ENCODE measurements at places on chromosomes 13 and 19.

GRCh38 chr13:94658926-94659597 lies 53.3 kb downstream of the SOX21 start:
- DNase-seq, result no peak

DNA sequence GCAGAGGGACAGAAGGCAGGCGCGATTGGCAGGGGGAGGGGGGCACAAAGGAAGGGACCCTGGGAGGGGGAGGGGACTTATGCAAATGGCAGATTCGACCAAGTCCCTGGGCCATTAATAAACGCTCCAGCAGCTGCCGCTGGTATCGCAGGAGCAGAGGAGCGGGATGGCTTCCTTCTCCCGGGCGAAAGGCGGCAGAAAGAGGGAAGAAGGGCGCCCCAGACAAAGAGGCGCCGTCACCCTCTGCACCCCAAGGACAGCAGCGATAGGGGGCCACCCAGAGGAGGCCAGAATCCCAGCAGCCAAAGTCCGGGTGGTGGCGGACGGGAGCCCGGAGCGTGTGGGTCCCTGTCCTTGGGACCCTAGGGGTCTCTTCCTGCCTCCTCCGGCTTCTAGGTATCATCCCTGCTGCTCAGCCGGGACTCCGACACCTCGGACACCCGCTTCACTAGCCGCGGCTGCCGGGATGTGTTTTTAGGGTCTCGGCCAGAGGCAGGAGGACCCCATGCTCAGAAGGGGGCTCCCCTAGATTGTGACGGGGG lies 1.9 kb downstream of the PTPRS start:
- no peak for DNase-seq

- DNase-seq, result no peak
Observed at GRCh38 chr13:109199280-109199679, 569.9 kb downstream of the MYO16 start.

DNA sequence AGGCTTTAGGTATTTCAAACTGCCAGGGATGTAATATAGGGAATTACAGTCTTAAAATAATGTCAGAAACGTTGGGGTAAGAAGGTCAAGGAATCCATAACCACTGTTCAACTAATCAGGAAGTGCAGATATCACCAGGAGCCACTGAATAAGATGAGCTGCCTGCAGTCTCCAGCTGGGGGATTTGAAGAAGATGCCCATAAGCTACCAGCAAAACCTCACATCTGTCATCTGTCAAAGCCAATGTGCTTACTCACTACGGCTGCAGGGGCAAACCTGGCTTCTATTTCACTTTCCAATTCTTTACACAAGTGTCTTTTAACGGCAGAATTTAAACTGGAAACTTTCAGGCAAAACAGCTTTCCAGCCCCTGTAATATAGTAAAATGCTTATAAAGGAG lies 1410.1 kb upstream of the ATXN8OS start:
- no peak for DNase-seq

GRCh38 chr13:39052944-39053343 lies 14.7 kb downstream of the NHLRC3 start:
- no peak for DNase-seq

DNA sequence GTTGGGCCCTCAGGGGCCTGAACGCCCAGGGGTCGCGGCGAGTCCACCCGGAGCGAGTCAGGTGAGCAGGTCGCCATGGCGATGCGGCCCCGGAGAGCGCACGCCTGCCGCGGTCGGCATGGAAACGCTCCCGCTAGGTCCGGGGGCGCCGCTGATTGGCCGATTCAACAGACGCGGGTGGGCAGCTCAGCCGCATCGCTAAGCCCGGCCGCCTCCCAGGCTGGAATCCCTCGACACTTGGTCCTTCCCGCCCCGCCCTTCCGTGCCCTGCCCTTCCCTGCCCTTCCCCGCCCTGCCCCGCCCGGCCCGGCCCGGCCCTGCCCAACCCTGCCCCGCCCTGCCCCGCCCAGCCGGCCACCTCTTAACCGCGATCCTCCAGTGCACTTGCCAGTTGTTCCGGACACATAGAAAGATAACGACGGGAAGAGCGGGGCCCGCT lies at the start of gene CCNA1:
Gene CCNA1, plus strand, starts transcription at position 390 of the 439 bp plus-strand sequence. CDS start 562 bp downstream, outside the sequence.
- peak; percentile 58 for DNase-seq

DNA sequence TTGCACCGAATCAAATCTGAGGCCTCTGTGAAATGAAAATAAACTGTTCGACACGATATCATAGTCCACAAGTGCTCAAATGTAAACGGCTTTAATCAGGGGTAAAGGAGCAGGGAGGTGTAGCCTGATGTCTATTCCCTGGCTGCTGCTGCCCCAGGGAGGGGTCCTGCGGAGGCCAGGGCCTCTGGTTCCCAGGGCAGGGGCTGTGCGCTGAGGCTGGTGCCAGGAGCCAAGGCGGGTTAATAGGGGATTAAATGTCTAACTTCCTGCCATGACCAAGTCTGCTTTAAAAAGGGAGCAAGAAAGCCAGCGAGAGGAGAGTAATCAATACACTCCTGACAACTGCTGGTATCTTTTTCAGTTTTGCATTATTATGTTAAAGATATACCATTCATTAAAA lies 59.4 kb downstream of the ZNF536 start:
- DNase-seq, result no peak

DNA sequence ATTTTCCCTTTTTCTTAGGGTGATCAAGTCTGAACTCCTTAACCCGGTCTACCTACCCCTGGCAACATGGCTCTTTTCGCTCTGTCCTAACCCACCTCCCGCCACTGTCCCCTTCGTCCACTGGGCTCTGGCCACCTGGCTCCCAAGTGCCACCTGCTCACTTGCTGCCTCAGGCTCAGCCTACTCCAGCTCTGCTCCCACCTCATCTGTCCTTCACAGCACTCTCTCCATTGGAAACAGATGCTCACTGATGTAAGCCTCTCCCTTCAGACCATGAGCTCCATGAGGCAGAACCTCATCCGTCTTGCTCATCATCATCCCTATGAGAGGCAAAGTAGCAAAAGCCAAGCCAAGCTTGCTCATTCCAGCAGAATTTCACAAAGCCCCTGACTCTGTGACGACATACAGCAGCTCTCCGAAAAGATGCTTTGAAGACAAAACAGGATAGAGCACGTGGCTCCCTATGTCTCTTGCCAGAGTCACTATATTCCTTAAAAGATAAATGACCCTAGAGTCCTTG lies 35.3 kb upstream of the AMER2 start:
- DNase-seq, result no peak

GRCh38 chr19:13782537-13782936 lies 8.3 kb downstream of the C19orf53 start:
- no peak for DNase-seq

- DNase-seq, result no peak
Observed at GRCh38 chr19:32294871-32295438, 50.5 kb upstream of the ZNF507 start.

DNA sequence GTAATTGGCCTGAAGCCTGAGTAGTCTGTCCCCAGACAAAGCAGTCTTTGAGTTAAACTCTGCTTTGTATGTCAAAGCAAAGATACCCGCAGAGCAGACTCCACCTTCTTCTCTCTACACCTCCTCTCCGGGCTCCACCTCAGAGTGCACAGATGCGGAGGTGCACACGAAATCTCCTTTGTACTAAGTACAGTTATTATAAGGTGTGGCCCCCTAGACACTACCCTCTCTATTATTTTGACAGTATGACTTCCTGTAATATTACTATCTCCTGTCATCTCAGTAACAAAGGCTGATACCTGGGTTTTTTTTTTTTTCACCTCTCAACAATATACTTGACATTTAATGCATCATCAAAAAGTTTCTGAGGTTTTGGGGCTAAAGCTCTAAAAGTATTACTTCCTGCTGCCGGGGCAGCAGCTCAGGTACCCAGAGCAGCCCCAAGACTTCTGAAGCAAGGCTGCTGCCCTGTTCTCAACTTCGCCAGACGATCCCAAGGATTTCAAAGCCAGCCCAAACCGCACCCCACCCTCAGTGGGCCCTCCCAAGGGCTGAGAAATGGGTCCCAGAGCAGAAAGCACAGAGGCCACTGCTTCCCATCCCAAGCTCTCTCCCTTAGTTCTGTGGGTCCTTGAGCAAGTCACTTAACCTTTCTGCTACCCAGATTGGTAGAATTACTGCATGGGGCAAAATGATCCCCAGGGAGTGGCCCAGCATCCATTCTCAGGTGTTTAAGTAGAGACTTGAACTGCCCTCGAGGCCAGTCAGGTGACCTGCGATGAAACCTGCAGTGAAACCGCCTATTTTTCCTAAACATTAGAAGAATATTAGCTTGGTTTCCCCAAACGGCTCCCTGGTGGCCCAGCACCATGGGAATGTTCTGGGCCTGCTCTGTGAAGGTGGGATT lies 180.6 kb downstream of the FOXO1 start:
- no peak for DNase-seq

DNA sequence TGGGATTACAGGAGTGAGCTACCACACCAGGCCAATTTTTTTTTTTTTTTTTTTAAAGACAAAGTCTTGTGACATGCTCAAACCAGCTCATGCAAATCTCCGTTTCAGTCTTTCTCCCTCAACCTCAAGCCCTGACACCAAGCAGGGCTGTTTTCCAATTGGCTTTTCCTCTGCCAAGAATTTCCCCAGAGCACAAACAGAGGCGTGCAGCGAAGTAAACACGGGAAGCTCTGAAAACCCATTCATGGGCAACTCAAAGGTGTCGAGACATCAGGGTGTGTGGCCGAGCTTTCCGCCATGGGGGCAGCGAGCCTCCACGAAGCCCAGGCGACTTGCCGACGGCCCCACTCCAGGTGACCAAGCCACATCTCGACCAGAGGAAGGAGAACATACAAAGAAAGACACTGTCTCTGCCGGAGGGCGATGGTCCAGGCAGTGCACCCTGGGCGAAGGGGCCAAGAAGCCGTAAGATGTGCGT lies 70.0 kb downstream of the INSR start:
- no peak for DNase-seq

DNA sequence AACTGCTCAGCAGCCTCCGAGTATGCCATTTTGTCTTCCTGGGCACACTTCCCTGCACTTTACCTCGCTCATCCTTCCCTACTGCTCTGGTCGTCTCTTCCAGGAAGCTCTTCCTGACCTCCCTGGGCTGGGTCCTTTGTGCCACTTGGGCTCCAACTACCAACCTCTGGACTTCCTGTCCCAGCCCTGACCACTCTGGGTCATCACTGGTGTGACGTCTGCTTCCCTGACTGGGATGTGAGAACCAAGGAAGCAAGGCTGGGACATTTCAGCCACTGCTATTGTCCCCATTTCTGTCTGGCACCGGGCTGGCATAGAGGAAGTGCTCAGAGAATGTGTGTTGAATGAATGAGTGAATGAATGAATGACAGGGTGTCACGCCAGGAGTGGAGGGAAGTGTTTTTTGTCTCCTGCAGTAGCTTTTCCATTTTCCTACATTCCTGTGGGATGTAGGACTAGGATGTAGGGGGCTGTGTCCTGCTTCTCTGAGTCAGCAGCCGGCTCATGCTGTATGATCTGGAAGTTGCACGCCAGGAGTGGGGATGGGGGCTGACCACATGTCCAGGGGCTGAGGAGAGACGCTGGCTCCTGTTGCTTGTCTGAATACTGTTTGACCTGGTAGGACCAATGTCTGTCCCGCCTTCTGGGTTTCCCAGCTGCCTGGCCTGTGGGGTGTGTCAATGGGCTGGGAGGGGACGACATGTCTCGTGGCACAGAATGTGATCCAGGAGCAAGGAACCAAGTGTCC lies 14.7 kb downstream of the NOVA2 start:
- no peak for DNase-seq

DNA sequence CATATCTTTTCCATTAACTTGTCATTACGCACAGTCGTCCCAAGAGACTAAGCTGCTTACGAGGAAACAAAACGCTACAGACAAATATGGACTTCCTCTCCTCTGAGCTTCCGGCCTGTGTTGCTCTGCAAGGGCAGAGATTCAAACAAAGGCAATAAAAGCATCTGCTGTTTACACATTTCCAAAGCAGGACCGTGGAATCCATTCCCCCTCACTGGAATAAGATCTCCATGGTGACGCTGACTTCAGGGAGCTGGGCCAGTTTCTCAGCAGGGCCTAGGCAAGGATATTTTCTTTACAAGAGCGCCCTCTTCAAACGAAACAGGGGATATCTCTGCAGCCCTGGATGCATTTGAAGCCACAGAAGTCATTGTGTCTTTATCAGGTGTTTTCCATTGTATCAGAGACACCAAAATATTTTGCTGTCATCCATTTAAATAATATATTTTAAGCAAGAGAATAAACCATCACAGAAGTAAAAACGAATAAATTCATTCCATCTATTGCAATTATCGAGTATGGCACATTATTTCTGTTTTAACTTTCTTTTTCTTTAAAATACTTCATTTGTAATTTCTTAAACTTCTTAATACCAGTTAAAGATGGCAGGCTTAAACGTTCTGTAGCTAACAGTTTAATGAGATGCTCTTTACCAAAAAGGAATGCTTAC lies 177.5 kb downstream of the DCLK1 start:
- DNase-seq, result peak; percentile 80

GRCh38 chr19:12840091-12841079 lies 2.1 kb downstream of the MAST1 start:
- no peak for DNase-seq

DNA sequence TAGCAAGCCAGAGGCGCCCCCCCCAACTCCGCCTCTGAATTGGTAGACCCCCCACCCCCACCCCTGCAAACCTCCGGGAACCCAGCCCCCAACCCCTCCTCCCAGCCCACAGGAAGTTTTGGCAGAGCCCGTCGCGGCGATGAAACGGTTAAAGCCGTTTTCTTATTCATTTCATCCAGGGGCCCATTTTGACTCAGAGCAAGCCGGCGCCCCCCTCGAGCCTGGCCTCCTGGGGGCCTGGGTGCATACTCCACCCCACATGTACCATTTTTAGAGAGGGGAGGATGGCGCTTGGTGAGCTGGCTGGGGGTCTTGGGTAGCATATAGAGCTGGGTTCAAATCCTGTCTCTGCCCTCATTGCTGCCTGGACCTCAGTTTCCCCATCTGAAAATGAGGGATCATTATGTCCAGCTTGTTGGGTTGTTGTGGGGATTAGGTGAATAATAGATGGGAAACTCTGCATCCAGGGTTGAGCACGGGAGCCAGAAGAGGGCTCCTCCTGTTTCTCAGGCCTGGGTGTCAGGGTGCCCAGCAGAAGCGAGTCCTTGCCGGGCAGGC lies 7.9 kb upstream of the JUNB start:
- no peak for DNase-seq

DNA sequence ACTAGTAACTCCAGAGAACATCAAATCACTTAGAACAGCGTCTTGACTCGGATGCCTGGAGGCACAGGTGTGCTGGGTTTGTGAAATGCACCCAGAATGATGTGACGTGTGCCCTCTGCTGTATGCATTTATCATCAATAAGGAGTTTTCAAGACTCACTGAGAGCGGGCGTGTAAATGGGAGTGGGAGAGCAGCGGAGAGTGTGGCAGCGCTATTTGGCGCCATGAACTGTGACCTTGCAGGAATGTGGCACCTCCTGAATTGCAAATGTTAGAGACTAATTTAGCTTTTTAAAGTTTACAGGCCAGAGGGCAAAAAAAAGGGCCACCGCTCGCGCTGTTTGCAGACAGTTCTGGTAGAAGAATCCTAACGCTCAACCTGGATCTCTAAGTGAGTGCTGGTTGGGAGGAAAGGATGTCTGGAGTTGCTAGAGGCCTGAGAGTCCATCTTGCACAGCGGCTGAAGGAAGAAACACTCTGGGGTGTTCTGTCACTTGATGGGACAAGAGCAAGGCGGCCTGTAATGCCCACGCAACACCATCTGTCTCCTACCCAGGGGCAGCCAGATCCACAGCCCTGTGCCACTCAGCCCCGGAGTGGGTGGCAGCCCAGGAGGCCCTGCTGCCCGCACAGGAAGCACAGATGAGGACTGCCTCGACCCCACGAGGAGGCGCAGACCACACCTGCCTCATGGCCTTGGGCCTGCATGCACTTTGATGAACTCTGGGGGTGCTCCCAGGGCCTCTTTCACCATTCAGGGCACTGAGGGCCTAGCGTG lies 19.7 kb downstream of the RANBP3 start:
- DNase-seq, result no peak

All from NCI-H774 (cell line).